ENCODE measurements at places on chromosomes 1 and 21.

GRCh38 chr21:39386194-39386593 lies 37.3 kb upstream of the HMGN1 start:
- no peak for DNase-seq

- DNase-seq = no peak
These were observed 11.3 kb upstream of the HEATR1 start for GRCh38 chr1:236615399-236616148.

- no peak for DNase-seq
These were observed 256.2 kb upstream of the OLFM3 start for GRCh38 chr1:102252731-102253505.

GRCh38 chr1:7303554-7304317 lies 467.4 kb upstream of the VAMP3 start:
- no peak for DNase-seq

DNA sequence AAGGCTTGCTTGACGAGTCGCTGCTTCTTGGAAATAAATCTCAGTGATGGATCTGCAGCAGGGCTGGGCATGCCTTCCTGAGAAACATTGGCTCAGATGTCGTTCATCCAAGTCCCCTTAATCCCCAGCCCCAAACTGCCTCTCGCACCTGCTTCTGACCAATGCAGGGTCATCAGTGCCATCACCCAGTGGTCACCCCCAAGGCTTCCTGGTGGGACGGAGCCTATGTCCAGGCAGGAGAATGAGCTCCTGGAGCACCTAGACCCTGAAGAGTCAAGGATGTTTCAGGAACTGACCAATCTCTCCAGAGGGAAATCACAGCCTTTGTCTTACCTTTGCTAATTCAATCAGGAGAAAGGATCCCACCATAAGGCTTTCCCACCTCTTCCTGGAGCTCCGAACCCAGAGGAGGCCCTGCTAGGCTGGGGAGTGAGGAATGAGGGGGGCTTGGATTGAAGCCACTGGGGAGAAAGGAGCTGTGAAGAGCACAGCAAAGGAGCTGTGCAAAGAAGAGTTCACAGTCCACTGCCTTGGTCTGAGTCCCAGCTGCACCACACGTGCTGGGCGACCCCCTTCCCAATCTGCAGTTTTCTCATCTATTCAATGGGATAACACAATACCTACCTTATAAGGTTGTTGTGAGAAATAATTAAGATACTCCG lies 416.1 kb downstream of the NPHP4 start:
- DNase-seq = peak; percentile 43

DNA sequence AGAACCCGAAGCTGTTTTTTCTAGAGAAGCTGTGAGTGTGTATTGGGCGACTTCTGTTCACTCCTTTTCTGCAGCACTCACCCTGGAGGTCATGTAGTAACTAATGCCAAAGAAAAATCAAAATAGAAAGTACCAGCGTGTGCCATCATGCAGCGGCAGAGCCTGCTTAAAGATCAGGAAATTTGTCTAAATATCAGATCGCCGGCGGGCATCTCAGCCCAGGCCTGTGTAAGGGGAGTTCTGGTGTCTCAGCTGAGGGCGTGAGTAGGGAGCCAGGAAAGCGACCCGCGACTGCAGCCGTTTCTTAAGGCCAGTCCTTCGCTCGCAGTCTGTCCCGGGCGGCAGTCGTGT lies 768 bp downstream of the EDARADD start:
- DNase-seq = no peak

DNA sequence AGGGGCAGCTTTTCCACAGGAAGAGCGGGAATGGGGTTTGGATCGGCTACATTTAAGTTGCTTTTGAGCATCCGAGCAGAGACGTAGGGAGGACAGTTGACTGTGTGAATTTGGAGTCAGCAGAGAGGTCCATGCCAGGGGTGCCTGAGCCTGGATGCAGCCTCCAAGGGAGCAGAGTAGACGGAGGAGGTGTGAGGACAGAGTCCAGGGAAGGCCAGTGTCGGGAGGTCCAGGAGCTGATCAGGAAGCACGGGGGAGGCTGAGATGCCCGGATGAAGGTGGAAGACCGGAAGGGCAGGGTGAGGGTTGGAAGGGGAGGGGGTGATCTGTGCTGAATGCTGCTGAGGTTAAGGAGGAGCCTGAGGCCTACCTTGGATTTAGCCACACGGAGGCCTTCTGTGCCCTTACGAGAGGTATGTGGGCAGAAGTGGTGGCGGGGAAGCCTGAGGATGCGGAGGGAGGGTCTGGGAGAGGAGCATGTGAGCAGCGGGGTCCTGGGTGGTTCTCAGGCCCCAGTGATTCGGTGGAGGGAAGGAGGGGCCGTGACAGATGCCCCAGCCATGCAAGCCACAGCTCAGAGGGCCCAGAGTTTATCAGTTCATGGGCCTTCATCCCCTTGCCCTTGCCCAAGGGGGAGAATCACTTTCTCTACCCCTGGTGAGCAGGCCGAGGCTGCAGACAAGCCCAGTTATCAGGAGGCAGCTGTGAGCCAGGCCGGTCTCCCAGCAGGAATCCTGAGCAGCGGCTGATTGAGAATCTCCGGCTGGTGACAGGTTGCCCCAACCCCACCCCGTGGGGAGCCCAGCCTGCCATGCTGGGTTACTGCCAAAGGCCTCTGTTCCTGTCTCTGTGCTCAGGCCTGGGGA lies 54.0 kb upstream of the ACTL8 start:
- no peak for DNase-seq

DNA sequence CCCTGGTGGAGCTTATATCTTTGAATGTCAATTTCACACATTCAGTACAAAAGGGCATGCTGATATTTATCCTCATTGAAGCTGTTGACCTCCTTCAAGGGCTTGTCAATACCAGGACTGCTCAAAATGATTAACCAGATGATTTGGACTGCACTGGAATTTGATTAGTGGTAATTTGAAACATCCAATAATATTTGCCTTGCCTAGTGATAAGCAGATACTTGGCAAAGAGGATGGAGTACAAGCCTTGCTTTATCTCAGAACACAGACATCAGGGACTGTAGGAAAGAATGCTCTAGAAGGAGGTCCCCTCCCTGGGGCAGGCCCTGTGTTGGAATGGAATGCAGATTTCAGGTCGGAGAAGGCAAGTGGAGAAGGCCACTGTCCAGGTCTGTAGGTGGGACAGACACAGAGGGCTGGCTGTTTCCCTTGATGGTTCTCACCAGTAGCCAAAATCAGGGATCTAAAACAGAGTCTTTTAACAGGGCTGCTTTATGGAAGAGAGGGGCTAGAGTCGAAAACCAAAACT lies 64.8 kb upstream of the ZNF648 start:
- DNase-seq = no peak

DNA sequence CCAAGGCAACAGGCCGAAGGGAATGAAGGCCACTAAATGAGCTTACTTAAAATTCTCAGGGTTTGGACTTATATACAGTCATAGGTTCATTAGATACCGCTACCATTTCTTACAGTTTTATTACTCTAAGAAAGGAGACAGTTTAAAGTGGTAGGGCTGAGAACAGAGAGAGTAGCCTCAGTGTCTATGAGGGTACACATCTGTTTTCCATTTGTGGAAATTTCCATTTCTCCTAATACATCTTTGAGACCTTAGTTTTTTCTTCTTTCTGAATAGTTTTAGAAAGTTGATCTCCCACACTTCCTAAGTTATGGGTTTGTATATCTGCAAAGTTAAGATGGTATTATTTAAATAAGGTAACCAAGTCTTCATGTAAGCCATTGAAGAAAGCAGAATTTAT lies 1279.1 kb downstream of the NCAM2 start:
- no peak for DNase-seq

DNA sequence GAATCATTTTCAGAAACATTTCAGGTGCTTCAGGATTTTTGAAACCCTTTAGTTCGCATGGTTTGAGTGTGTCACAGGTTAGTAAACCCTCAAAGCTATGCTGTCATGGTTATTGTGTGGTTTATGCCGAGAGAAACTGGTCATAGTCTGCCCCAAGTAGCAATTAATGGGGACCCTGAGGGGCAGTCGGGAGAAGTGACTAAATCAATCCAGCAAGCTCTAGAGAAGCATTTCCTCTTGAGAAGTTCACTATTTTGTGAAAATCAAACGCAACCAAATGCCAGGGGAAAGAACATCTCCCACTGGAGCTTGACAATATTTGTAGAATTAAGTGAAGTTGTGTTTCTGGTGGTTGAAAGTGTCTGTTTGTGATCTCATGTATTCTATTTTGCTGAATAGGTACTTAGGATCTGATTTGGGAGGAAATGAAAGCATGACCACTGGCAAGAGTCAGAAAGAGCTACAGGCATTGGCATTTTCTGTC lies 63.0 kb upstream of the BACH1 start:
- no peak for DNase-seq

DNA sequence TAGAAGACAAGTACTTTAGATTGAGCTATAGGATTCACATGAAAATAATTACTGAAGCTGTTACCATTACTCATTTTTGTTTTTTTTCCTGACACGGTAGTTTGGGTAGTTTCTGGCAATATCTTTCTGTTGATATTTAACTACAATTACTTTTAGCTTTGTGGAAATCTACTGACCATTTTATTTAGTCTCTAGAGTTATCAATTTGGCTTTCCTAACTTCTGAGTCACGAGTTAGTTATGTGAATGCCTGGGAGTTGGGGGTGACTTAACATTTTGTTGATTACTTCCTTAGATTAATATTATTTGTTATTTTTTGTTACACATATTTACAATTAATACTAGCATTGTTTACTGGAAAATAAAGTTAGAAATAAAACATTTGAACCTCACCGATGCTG lies 160.6 kb downstream of the HMCN1 start:
- no peak for DNase-seq

- no peak for DNase-seq
These were observed 3.5 kb upstream of the KRTAP27-1 start for GRCh38 chr21:30340714-30341573.

DNA sequence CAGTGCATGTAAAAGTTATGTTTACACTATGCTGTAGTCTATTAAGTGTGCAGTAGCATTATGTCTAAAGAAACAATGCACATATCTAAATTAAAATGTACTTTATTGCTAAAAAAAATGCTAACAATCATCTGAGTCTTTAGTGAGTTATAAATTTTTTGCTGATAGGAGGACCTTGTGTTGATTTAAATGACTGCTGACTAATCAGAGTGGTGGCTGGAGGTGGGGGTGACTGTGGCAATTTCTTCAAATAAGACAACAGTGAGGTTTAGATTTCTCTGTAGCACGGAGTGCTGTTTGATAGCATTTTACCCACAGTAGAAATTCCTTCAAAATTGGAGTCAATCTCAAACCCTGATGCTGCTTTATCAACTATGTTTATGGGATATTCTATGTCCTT lies 37.0 kb downstream of the HS2ST1 start:
- DNase-seq = no peak

- DNase-seq = no peak
These were observed 288.2 kb upstream of the VAMP3 start for GRCh38 chr1:7482772-7483495.

- no peak for DNase-seq
These were observed 21.9 kb upstream of the RGSL1 start for GRCh38 chr1:182428043-182428442.

DNA sequence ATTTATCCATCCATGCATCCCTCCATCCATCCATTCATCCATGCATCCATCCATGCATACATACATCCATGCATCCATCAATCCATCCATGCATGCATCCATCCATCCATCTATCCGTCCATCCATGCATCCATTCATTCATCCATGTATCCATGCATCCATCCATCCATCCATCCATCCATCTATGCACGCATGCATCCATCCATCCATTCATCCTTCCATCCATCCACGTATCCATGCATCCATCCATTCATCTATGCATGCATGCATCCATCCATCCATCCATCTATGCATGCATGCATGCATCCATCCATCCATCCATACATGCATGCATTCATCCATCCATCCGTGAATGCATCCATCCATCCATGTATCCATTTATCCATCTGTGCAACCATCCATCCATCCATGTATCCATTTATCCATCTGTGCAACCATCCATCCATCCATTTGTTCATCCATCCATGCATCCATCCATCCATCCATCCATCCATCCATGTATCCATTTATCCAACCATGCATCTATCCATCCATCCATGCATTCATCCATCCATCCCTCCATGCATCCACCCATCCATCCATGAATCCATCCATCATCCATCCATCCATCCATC lies 30.3 kb upstream of the TINAGL1 start:
- no peak for DNase-seq

DNA sequence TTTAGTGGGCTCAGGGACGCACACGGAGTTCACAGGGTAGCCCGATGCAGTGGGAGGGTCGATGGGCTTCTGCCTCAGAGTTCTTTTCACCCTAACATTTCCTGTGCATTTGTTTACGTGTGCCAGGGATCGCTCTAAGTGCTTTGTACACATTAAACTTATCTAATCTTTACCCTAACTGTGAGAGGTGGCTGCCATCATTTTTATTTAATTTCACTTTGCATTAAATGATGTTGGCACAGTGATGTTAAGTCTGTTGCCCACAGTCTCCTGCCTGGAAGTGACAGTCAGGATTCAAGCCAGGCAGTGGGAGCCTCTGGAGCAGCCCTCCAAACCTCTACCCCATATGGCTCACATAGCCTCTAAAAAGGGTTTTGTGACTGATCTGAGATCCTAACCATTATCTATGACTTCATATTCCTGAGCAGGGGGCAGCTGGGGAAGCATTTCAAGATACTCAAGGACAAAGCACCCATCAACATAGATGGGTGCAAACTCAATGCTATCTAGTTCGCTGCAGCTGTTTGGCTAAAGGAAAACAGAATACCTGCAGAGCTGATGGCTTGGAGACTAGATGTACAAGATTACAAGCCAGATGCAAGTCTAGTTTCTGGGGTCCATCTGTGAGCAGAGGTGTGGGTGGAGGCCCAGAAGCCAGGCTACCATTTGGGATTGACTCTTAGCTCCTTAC lies 303.8 kb downstream of the DISC1 start:
- DNase-seq = no peak

GRCh38 chr1:66339944-66340343 lies 194.0 kb upstream of the SGIP1 start:
- DNase-seq = no peak

DNA sequence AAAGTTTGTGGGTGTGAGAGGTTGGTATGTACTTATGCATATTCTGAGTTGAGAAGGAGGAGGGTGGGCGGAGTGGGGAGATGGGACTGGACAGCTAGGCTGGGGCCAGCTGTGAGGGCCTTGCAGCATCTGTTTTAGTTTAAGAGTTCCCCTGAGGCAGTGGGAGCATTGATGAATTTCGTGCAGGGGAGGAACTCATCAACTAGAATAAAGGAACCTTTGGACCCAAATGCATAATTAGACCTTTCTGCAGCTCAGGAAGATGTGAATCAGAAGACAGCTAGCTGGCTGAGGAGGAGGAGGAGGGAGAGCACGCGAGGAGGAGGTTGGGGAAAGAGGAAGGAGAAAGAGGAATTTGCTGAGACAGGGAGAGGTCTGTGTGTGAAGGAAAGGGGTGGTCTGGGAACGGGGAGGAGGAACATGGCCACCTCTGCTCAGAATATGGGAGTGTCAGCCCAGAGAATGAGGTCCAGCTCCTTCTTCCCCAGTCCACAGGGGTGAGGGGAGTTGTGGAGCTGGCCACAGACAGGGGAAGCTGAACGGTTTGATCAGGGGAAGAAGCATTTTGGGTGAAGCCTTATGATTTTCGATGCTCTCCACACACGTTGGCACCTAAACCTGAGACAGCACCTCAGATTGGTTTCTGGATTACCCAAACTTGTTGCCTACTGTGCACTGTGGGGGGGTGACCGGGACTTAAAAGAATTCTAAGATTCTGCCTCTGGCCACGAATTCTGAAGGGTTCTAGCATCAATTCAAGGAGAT lies 27.7 kb downstream of the MYOG start:
- DNase-seq = no peak

GRCh38 chr1:219991511-219991810 lies 54.8 kb downstream of the EPRS1 start:
- DNase-seq = no peak

Measured in lower leg skin (tissue), 4 donors.